ENCODE measurements at places on chromosomes 7 and 10.

DNA sequence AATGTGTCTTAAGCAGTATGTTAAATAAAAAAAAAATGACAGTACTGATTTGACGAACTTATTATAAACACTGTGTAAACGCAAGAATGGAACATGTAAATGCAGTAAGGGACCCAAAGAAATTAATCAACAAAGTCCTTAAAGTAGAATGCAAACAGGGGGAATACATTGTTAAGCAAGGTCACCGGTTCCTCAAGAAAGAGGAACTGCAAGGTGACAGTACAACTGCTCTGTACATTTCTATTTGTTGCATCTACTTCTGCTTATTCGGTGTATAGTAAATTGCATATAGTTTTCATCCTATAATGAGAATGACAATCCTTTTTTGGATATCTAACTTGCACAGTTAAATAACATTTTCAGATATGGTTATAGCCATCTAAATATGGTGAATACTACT is 387.0 kb upstream of the SEMA3D start:
- no peaks in the 10 kb centered on the region for H3K36me3 ChIP-seq
- peak overlapping the region; percentile 32 for H3K27ac ChIP-seq
- no peaks in the 10 kb centered on the region for H3K27me3 ChIP-seq
- H3K4me3 ChIP-seq = no peak overlapping the region
- no peak for DNase-seq

GRCh38 chr7:50678586-50678985 is 104.1 kb downstream of the GRB10 start:
- H3K27ac ChIP-seq = no peak overlapping the region
- peaks cover 2% of the 10 kb centered on the region for H3K4me1 ChIP-seq
- H3K36me3 ChIP-seq = peaks cover 4% of the 10 kb centered on the region
- no peaks in the 10 kb centered on the region for H3K27me3 ChIP-seq

GRCh38 chr10:115073796-115074195 is 19.4 kb upstream of the ATRNL1 start:
- no peaks in the 10 kb centered on the region for H3K36me3 ChIP-seq
- no peak for DNase-seq
- H3K27me3 ChIP-seq = no peaks in the 10 kb centered on the region
- no peaks in the 10 kb centered on the region for H3K4me1 ChIP-seq
- no peak overlapping the region for H3K27ac ChIP-seq

GRCh38 chr10:55191236-55191860 is 390.3 kb upstream of the PCDH15 start:
- H3K36me3 ChIP-seq = no peaks in the 10 kb centered on the region
- peaks cover 12% of the 10 kb centered on the region for H3K27me3 ChIP-seq
- no peak overlapping the region for H3K4me3 ChIP-seq
- peaks cover 8% of the 10 kb centered on the region for H3K4me1 ChIP-seq

GRCh38 chr10:49290131-49290530 is 8.8 kb upstream of the C10orf71 start:
- H3K27ac ChIP-seq = no peak overlapping the region
- no peak for DNase-seq
- H3K4me1 ChIP-seq = no peaks in the 10 kb centered on the region

GRCh38 chr7:111364413-111364812 is 197.9 kb downstream of the IMMP2L start:
- no peak overlapping the region for H3K4me3 ChIP-seq
- peaks cover 7% of the 10 kb centered on the region for H3K4me1 ChIP-seq
- no peaks in the 10 kb centered on the region for H3K27me3 ChIP-seq
- DNase-seq = no peak

Measured in mesothelial cell of epicardium (in vitro differentiated cells).